Stimulated activated CD8-positive, alpha-beta memory T cell treated with anti-CD3 and anti-CD28 coated beads, Interleukin-2, amount 100 ng/mL, for 1 hour (primary cell): ENCODE measurements at places on chromosomes 1 and 21.

DNA sequence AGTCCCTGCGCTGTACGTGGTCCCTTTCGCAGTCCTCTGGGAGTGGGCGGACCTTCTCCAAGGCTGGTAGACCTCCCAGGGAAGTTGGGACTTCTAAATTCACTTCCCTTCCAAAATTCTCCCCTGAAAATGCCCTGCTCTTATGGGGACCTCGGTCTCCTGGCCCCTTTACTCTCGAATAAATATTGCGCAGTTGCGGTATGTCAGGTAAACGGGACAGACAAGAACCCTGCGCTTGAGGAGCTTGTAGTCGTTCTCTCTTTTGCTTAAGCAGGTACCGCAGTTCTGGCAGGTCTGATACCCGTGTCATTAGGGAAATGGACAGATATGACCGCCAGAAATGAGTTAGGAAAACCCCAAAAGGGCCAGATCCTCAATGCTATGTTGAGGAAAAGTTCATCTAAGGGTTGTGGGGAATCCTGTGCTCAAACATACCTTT lies 561 bp downstream of the KIF2C start:
- no peak for DNase-seq

- DNase-seq = no peak
These were observed 355.1 kb downstream of the AJAP1 start for GRCh38 chr1:5009376-5010065.

DNA sequence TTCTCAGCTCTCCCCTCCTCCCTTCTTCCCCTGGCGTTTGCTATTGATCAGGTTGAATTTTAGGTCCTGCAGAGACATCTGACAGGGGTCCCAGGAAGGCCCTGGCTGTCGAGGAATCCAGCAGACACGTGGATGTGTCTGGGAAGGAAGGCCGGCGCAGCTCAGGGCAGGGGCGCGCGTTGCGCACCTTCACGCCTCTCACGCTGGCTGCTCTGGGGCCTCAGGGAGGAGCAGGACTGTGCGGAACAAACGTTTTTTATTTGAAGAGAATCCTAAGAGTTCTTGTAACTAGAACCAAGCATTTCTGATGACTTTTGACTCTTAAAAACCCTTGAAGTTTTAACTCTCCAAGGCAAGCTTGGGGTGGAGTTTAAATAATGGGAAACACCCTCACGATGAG lies 54.2 kb downstream of the SLC37A1 start:
- DNase-seq = no peak

DNA sequence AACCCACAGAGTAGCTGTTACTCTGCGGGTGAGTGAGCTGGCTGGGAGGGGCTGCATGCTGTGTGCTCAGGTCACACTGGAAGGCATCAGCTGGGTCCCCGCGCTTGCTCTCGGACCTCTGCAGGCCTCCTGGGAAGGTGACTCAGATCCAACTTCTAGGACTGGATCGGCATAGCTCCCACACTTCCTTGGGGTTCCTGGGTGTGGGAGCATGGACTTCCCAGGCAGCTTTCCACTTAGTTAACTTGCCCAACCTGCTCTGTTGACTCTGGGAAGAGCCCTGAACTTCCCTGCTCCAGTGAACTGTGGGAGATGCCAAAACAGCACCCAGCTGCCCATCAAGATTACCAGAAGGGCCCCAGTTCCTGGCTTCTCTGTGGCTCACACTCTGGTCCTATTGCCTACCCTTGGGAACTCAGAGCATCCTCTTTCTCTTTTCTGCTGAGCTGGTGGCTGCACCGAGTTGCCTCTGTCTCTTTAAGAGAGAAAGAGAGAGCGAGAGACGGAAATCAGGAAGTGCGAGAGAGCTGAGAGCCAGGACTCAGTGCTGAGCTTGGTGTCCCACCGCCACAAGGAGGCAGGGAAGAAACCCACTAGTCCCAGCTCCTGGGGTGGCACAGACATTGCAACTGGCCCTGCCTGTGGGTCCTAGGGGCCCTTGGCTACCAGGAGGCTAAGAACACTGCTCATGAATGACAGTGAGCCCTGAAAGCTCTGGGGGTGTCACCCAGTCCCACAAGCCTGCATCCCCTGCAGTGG lies at the start of gene IKBKE:
Gene IKBKE (plus strand): TSS at position 544 of the 759 bp plus-strand sequence. CDS start 2,752 bp downstream, outside the sequence.
- DNase-seq = no peak

- no peak for DNase-seq
These were observed 5.5 kb downstream of the UCK2 start for GRCh38 chr1:165832902-165833301.

DNA sequence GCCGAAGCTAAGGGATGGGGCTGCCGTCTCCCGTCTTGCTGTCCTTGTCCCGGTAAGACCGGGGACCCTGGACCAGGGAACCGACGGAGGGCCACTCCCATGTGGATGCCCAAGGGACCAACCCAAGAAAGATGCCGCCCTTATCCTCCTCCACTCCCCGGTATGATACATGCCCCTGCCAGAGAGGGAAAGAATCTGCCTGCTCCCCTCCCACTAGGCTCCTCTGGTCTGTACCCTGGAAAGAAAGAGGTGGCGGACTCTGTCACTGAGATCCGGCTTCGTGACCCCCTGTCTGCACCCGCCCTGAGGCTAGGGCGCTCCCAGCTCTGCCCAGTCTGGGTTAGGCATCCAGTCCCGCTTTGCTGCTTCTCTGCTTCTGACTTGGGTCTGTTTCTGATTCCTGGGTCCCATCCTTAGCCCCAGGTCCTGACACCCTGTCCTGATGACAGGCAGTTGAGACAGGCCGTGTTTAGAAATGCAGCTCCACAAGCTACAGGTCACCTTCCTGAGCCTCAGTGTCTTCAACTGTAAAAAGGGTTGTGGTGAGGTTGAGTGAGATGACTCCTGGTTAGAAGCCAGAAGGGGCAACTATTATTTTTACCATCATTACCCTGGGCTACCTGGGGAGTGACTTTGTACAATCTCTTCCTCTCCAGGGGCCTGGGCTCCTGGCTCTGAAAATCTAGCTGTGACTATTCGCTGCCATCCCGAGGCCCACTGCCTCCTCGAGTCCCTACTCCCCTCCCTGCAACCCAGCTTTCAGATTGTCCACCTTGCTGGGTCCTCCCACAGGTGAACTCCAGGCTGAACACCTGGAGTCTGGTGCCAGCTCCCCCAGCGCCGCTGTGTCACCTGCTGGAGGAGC lies 3.7 kb downstream of the MATN1 start:
- no peak for DNase-seq

DNA sequence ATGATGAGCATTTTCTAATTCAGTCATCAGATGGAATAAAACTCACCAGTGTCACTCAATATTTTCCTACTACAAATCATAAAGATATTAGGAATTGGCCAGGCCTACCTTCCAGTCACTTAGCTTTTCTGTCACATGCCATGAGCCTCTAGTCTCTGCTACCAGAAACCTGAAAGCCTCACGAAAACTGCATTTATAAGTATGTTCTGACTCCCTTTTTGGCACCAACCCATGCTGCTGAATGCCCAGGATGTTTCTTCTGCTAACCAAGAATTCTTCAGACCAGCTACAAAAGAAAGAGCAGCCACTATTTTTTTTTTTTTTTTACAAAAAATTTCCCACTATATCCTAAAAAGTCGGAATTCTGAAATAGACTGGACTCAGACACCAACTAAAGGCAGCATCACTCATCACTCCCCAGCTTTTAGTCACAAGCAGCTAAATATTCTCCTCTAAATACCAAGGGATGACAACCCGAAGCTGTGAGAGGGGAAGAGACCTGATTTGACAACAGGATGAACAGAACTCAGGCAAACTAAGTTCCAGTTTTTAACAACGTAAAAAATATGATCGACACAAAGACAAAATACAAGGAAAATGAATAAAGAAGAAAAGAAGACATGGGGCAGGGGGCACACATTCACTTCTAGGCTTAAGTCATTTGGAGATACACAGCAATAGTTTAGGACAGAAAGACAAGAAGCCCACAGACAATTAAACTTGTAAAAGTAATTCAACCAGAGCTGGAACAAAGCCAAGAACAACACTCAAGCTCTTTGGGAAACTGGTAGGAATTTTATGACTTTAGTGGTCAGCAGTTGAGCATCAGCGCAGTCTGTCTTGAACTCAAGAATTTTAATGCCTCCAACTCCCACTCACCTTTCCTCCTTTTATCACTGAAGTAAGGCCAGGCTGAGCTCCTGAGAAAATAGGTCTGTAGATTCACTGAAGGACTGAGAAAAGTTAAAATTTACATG lies 1.7 kb downstream of the DCAF8 start:
- no peak for DNase-seq

DNA sequence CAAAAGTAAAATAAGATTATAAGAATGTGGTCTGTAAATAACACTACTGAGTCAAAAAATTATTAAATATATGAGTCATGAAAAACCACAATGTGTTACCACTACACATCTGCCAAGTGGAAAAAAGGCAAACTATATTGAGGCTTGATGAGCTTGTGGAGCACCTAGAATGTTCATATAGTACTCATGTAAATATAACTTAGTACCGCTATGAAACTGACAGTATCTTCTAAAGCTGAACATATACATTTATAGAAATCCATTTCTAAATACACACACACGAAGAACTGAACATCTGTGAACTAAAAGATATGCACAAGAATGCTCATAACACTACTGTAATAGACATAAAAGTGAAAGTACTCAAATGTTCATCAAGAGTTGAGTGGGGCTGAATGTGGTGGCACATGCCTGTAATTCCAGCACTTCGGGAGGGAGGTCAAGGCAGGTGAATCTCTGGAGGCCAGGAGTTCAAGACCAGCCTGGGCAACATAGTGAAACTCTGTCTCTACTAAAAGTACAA lies 18.5 kb upstream of the GBP3 start:
- no peak for DNase-seq

GRCh38 chr1:167077128-167077867 lies 12.9 kb downstream of the GPA33 start:
- no peak for DNase-seq

GRCh38 chr1:9827558-9828185 lies 3.9 kb upstream of the CLSTN1 start:
- no peak for DNase-seq

DNA sequence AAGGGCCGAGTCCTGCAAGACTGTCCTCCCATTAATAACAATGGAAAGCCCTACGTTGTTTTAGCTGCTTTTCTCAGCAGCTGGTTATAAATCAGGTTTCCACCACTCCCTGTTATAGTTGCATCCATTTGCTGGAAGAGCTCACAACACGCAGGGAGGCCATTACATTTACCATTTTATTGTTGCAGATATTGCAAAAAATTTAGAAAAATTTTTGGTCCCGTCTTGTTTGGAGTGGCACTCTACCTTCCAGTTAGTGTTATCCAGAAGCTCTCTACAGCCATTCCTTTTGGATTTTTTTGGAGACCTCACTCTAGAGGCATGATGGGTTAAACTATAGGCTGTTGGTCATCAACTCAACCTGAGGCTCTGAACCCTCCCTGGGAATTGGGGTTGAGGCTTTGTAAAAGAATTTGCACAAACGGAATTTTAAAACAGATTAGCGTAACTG lies 1532.1 kb upstream of the TPTE start:
- DNase-seq = no peak

DNA sequence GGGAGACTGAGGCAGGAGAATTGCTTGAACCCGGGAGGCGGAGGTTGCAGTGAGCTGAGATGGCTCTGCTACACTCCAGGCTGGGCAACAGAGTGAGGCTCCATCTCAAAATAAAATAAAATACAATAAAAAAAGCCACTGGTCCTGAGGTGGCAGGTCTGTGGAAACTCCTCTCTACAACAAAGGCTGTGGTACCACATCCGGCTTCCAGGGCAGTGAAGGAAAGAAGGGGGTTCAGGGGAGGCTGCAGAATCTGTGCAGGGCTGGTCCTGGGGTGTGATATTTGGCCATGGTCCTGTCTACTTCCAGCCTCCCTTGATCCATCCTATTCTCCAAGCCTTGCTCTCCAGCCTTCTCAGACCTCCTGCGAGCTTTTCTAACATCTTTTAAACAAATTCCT lies 731 bp upstream of the ZNF683 start:
- no peak for DNase-seq

DNA sequence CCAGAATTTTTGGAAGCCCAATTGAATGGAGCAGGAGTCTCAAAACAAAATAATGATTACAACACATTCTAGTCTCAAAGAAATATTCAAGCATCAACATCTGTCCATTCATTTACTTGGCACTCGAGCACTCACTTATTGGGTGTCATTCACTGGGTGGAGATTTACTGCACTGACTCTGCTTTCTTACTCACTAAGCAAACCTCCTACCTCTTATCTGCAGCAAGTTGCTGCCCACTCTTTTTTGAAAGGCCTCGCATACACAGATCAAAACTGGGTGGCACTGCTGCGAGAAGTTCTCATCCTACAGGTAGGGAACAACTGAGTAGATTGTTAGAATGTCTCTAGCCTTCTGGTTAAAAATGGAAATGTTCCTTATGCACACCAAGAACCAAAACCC lies 18.0 kb downstream of the RHBDL2 start:
- no peak for DNase-seq

GRCh38 chr1:22296701-22297591 lies 154.0 kb upstream of the WNT4 start:
- DNase-seq = no peak

- DNase-seq = no peak
These were observed 9.7 kb downstream of the KIF14 start for GRCh38 chr1:200610846-200611245.

GRCh38 chr1:172397221-172397620 lies 23.3 kb upstream of the C1orf105 start:
- no peak for DNase-seq

- no peak for DNase-seq
These were observed 89.5 kb downstream of the STUM start for GRCh38 chr1:226638001-226638601.

DNA sequence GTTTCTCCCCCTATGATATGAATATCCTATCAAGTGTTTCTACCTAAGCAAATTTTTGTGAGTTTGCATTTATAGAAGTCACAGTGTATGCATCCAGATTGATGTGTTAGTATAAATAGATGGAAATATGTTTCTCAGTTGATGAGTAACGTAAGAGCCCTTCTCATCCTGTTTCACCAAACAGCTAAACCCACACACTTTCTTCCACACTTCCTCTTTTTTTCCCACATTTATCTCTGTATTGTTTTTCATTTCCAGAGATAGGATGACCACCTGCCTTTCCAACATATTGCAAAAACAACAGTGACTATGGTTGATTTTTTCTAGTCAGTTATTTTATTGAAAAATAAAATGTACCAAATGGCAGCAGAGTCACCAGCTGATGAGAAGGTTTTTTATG lies 490.1 kb downstream of the NEGR1 start:
- no peak for DNase-seq

- DNase-seq = no peak
These were observed 7.0 kb downstream of the ALDH4A1 start for GRCh38 chr1:18895317-18895716.

DNA sequence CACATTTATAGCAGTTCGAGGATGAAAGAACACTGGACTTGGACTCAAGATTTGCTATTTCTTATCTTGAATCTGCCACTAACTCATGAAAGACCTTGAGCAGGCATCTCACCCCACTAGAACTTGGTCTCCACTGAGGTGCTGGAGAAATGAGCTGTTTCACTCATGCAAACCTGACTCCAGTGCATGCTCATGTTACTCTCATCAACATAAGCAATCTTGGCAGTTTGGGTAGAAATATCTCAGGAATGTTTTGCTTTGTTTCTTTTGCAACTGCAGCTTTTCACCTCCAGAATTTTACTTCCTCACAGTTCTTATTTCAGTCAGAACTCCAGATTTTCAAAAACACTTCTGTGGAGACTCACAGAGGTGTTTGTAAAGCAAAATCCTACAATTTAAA lies 46.2 kb upstream of the DAB1 start:
- no peak for DNase-seq

- no peak for DNase-seq
These were observed 15.6 kb upstream of the C21orf91 start for GRCh38 chr21:17834639-17835354.
